Peyer's patch (tissue), 4 donors: ENCODE measurements at places on chromosomes 6 and 20. TPM values are rescaled to one million over a fixed set of nuclear protein-coding genes. Genes with fewer than 3 reads are reported as not detected.
A peak's percentile ranks its signal among the peaks of the same experiment; 100 is the strongest.

Gene VGLL2
- not detected for total RNA-seq

- H3K4me1 ChIP-seq = no peaks in the 10 kb centered on the region
- H3K4me3 ChIP-seq = no peak overlapping the region
- H3K27me3 ChIP-seq = no peaks in the 10 kb centered on the region
- DNase-seq = no peak
- no peaks in the 10 kb centered on the region for H3K36me3 ChIP-seq
Observed at GRCh38 chr6:7484666-7485065, 56.8 kb upstream of the DSP start.

- no peak for DNase-seq
- no peaks in the 10 kb centered on the region for H3K27me3 ChIP-seq
- H3K4me1 ChIP-seq = no peaks in the 10 kb centered on the region
- H3K27ac ChIP-seq = no peak overlapping the region
- no peak overlapping the region for H3K4me3 ChIP-seq
Observed at GRCh38 chr6:165819394-165819793, 156.4 kb upstream of the PDE10A start.

Gene COX7A2
- total RNA-seq = 218 TPM

Gene SLC17A2
- not detected for total RNA-seq

DNA sequence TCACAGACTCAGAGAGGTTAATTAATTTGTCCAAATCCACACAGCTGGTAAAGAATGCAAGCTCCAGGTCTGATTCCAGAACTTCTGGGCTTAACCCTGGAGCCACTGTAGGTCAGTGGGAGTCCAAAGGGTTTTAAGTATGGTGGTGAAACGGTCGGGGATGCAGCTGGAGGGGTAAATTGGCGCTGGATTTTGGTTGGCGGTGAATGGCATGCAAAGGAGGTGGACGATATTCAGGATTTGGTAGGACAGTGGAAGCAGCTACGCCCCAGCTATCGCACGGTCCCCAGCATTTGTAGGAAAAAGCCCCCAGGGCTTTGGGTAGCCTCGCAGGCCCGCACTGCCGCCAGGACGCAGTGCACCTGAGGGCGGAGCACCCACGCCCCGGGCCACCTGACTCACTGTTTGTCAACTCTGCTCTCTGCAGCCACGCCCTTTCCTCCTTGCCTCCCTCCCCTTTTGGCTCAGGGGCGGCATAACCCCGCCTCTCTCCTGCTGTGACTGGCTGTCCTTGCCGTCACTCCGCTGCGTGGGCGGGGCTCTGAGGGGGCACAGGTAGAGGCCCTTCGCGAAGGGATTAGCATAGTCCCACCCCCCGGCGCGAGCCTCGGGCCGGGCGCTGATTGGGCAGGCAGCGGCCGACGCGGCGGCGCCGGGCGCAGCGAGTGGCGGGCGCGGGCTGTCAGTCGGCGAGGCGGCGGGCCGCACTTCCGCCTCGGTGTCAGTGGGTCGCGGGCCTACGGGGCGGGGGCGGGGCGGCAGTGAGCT, at the start of gene OSBPL2:
TSS of gene OSBPL2 (plus strand) at position 721 of the 768 bp plus-strand sequence. CDS start 17,664 bp downstream, outside the sequence.
- peak; percentile 100 for DNase-seq

DNA sequence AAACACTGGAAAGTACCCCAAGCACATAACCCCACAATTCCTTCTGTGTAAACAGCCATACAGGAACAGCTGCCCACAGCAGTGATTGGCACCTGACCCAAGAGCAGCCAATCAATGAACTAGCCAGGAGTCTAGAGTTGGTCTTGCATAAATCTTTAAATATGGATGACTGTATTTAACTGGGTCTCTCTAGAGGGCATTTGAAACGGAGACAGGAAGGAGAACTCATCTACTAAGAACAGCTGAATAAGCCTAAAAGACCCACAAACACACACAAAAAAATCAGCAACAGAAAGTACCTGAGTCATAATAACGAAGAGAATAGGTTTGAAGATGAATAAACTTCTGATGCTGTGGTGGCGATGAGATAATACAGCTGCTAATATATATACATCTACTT, 49.0 kb upstream of the ASF1A start:
- H3K36me3 ChIP-seq = no peaks in the 10 kb centered on the region
- no peak overlapping the region for H3K27ac ChIP-seq
- no peaks in the 10 kb centered on the region for H3K4me1 ChIP-seq
- no peaks in the 10 kb centered on the region for H3K27me3 ChIP-seq

DNA sequence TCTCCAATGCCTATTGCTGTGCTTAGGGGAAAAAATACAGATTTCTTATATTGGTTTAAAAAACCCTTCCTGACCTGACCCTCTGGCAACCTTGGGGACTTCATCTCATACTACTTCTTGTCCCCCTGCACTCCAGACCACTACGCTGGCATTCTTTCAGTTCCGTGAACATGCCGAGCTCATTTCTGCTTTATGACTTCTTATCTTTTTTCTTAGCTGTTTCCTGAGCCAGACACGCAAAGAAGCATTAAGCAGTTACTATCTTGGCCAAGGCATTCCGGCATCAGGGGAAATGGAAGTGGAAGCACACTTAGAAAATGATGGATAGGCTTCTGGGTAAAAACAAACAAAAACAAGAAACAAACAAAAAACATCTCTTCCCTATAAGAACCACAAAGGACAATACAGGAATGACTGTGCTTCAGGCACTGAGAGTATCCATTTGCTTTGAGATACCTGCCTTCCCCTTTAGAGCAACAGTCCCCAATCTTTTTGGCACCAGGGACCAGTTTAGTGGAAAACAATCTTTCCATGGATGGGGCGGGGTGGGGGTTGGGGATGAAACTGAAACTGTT, 4.4 kb upstream of the CCDC28A start:
- no peak for DNase-seq
- H3K27ac ChIP-seq = no peak overlapping the region
- no peaks in the 10 kb centered on the region for H3K27me3 ChIP-seq
- no peak overlapping the region for H3K4me3 ChIP-seq

Gene EPPIN
- total RNA-seq = not detected

DNA sequence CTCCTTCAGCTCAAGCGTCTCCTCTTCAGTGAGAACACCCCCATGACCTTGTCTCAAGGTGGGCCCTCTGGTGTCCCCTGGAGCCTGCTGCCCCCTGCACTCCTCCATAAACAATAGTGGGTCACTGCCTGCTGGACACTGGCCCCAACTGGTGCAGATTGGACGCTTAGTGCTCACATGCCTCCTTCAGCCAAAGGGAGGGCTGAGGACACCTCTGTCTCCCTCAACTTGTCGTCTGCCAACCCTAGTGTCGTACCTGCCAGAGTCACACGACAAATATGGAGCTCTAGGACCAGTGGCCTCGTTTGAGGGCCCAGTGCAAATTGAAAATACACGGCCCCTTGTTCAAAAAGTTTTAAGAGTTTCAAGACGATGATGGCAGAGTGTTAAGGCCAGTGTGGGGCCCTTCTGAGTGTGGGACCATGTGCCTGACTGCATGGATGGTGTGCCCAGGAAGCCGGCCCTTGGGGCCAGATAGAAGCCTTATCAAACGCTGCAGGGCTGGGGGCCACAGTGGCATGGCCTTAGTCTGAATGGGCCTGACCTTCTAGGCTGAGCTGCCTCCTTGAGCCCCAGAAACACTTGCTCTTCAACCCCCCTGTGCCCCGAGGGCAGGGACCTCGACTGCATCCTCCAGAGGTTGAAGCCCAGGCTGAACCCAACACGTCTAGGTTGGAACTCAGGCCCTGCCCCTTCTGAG, 20.1 kb downstream of the APCDD1L start:
- DNase-seq = no peak
- H3K4me3 ChIP-seq = no peak overlapping the region
- H3K27me3 ChIP-seq = no peaks in the 10 kb centered on the region
- no peak overlapping the region for H3K27ac ChIP-seq

GRCh38 chr20:61659246-61659993, 406.3 kb downstream of the TAF4 start:
- no peaks in the 10 kb centered on the region for H3K36me3 ChIP-seq
- no peak for DNase-seq
- no peak overlapping the region for H3K27ac ChIP-seq
- H3K4me1 ChIP-seq = no peaks in the 10 kb centered on the region
- no peak overlapping the region for H3K4me3 ChIP-seq

Gene ADGB
- total RNA-seq = not detected

GRCh38 chr20:48623176-48623905, 204.5 kb downstream of the PREX1 start:
- no peak overlapping the region for H3K27ac ChIP-seq
- H3K4me3 ChIP-seq = no peak overlapping the region
- DNase-seq = no peak
- peaks cover 7% of the 10 kb centered on the region for H3K36me3 ChIP-seq

GRCh38 chr6:149563928-149564325, 2.2 kb upstream of the GINM1 start:
- no peaks in the 10 kb centered on the region for H3K36me3 ChIP-seq
- no peaks in the 10 kb centered on the region for H3K27me3 ChIP-seq
- H3K4me1 ChIP-seq = no peaks in the 10 kb centered on the region
- no peak for DNase-seq

- no peaks in the 10 kb centered on the region for H3K36me3 ChIP-seq
- no peak overlapping the region for H3K4me3 ChIP-seq
- no peaks in the 10 kb centered on the region for H3K4me1 ChIP-seq
- H3K27me3 ChIP-seq = no peaks in the 10 kb centered on the region
Observed at GRCh38 chr6:158770533-158771330, 48.4 kb downstream of the EZR start.
